Hepatocyte (in vitro differentiated cells): ENCODE measurements at places on chromosomes 13 and 19. TPM values are rescaled to one million over a fixed set of nuclear protein-coding genes. Genes with fewer than 3 reads are reported as not detected.

CEACAM4 gene
- polyA plus RNA-seq, result not detected in 2 replicates

- DNase-seq, result no peak
Measured at GRCh38 chr19:42226886-42227285, 6.8 kb downstream of the ZNF526 start.

INSL3 gene
- polyA plus RNA-seq, result 0.21 and 0.35 TPM in 2 replicates

- DNase-seq, result no peak
Measured at GRCh38 chr19:51511353-51511752, 9.8 kb upstream of the SIGLEC12 start.

LYL1 gene
- polyA plus RNA-seq, result 1.0 and 1.4 TPM in 2 replicates

KCNRG gene
- polyA plus RNA-seq, result 0.24 and 0.57 TPM in 2 replicates

DNA sequence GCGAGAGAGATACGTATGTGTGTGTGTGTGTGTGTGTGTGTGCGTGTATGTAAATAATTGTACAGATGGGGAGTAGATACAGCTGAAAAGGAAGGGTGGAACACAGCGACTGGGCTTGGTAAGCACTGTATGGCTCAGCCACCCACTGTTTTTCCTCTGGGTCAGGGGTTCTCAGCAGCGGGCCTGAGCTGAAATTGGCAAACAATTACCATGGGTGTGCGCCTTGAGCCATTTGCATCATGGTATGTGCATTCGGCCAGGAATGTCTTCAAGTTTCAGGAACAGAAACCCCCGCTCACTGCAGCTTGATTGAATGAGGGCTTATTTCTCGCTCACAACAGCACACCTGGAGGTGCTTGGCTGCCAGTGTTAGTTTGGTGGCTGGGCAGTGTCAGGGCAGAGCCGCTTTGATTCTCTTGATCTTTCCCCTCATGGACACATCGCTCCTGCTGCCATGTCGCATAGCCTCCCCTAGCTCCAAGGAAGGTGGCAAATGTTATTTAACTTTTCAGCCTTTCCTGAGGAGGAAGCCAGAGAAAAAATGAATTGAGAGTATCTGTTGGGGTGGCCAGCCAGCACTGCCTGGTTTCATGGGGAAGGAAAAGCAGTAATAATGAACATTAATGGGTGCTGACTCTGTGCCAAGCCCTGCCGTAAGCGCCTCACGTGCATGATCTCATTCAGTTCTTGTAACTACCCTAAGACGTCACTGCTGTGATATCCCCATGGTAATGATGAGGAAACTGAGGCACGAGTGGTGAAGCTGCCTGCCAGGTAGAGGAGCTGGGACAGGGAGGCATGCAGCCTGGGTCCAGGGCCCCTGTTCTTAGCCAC is 126.9 kb downstream of the SIPA1L3 start:
- DNase-seq, result no peak

CHST8 gene
- polyA plus RNA-seq, result 0.40 and 0.89 TPM in 2 replicates

GRCh38 chr19:10712754-10713153 is 5.1 kb upstream of the DNM2 start:
- no peak for DNase-seq

- peak; percentile 62 for DNase-seq
Measured at GRCh38 chr19:3359919-3360420, 6.4 kb upstream of the NFIC start.

DNA sequence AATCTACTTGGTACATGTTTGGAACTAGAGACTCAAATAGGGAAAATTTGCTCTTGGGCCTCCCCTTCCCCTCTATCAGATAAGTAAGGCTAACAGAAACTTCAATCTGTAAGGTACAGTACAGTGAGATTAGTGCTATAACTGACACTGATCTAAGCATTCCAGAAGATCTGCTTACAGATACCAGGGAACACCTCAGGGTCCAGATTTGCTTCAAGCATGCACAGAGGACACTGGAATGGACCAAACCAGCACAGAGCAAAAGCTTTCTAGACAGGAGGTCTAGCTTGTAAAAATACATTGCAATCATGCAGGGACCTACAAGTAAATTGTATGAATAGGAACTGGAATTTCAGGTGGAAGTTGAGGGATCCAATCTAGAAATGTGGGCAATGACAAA is 16.4 kb downstream of the DIAPH3 start:
- no peak for DNase-seq

DNA sequence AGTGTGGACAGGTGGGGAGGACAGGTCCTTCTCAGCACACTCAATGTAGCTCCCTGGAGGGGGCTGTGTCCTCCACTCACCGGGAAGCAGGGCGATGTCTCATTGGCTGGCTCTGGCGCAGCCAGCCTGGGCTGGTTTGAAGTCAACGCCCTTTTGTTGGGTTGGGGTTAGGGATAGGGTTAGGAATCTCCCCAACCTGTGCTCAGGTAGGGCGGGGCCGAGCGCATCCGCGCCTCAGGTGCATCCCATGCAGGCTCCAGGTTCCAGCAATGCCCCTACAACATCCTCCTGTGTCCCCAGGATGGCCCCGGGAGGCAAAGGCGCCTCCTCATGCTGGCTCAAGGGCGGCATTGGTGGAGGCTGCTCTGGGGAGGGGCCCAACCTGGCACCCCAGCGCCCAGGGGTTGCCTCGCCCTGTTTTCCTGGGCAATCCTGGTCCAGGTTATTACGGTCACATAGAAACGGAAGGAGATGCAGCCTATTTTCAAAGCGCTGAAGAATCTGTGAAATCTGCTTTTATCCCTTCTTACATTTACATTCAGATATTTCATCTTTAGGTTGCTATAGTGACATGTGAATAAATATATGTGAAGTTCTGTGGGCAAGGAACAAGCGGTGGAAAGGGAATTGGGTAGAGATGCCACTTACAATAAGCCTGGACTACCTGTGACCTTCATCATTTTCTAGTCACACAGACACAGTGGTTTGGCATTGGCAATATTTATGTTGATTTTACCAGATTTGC is 74.3 kb downstream of the TM9SF2 start:
- no peak for DNase-seq

DNA sequence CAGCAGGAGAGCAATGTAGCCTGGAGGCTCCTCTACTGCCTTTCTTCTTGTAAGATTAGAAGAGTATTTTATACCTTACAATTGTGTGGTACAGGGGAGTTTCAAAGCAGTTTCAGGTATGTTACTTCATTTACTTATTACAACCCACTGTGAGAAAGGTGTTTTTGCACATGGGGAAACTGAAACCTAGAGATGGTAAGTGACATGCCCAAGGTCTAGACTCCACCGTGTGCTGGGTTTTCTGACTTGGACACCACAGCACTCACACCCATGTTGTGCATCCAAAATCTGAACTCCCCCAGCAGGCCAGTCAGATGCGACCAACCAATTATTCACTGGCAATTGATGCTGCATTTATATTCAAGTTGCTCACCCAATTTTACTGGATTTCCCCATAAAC is 22.8 kb downstream of the ERICH6B start:
- no peak for DNase-seq

ZSCAN4 gene
- polyA plus RNA-seq, result not detected in 2 replicates

RNF126 gene
- 84.7 and 89.6 TPM in 2 replicates for polyA plus RNA-seq

DNA sequence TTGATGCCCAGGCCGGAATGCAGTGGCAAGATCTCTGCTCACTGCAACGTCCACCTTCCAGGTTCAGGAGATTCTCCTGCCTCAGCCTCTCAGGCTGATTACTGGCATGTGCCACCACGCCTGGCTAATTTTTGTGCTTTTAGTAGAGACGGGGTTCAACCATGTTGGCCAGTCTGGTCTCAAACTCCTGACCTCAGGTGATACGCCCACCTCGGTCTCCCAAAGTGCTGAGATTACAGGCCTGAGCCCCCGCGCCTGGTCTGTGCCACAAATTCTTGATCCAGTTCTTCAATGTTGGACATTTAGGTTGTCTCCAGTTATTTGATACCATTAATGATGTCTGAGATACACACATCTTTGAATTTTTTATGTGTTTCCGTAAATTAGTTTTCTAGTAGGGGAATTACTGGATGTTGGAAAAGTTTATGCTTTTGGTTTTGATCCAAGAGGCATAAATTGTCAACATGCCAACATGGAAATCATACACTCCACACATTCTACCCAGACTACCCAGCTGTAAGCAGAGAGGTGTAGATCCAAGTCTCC is 525 bp upstream of the COG3 start:
- no peak for DNase-seq

GRCh38 chr19:29436591-29437103 is 89.1 kb upstream of the VSTM2B start:
- no peak for DNase-seq

NKG7 gene
- polyA plus RNA-seq, result 0.44 TPM in 1 of 2 replicates, not detected in the other

FFAR3 gene
- 2.4 TPM in 1 of 2 replicates, not detected in the other for polyA plus RNA-seq

CEACAM7 gene
- not detected in 2 replicates for polyA plus RNA-seq

KL gene
- polyA plus RNA-seq, result 0.12 and 1.4 TPM in 2 replicates

- no peak for DNase-seq
Measured at GRCh38 chr19:8413629-8413995, 507 bp downstream of the MARCHF2 start.

- DNase-seq, result no peak
Measured at GRCh38 chr13:51396352-51396751, 56.5 kb downstream of the INTS6 start.

DNA sequence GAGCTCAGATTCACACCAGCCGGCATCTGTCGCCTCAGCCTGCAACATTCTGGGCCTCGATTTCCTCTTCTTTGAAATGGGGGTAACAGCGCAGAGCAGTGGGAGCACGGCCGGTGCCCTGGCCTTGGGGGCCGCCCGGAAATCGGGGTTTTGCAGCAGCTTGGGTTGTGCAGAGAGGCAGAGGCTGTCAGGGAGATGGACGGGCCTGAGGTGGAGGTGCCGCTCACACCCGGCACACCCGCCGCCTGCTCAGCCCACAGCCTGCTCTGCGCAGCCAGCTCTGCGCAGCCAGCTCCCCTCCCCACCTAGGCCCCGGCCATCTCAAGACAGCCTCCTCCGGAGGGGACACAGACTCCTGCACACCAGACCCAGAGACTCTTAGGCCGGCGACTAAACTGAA is 10.6 kb downstream of the KLF2 start:
- DNase-seq, result no peak

- no peak for DNase-seq
Measured at GRCh38 chr13:91174886-91175501, 172.5 kb upstream of the MIR17HG start.

B9D2 gene
- 9.6 and 13.2 TPM in 2 replicates for polyA plus RNA-seq

DNA sequence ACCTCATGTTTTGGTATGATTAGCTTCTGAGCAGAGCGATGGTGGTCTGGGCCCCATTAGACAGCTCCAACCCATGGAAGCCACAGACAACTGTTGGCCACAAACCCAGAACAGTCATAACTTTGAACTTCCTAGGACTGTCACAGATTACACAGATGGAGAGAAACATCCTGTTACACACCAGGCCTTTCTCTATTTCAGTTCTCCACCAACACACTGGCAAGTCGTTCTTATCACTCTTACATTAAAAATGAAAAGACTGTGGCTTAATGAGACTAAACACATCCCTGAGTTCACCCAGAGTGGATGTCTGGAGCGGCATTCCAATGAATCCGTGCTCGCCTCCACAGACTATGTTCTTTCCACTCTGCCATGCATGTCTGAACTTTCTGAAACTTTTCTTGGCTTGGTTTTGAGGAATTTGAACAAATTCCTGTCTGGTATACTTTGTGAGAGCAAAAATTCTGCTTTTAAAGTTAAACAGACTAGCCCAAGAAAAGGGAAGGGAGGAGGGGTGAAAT is 109.1 kb downstream of the NALCN start:
- peak; percentile 22 for DNase-seq

GRCh38 chr19:1094655-1094977 is 559 bp downstream of the POLR2E start:
- no peak for DNase-seq

GRCh38 chr19:5470264-5470671 is 15.1 kb downstream of the ZNRF4 start:
- peak; percentile 57 for DNase-seq

DNA sequence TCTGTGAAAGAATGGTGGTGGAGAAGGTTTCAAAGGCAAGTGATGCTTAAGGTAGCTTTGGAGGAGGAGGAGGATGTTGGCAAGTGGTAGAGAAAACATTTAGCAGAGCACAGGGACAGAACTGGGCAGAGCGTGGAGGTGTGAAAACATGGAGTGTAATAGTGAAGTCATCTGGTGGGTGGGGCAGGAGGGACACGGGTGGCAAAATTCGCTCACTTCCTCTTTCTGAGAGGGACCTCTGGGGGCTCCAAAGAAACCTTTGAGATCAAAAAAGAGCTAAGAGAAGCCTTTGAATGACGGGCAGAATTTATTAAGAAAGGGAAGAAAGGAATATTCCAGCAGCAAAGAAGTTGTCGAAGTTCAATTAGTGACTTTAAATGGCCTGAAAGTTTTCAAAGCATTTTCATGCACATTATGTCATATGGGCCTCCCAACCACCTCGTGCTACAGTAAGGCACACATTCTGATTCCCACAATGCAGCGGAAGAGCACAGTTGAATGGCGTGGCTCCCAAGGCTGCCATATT is 82.8 kb downstream of the STARD13 start:
- no peak for DNase-seq

KASH5 gene
- polyA plus RNA-seq, result not detected in 2 replicates

DNA sequence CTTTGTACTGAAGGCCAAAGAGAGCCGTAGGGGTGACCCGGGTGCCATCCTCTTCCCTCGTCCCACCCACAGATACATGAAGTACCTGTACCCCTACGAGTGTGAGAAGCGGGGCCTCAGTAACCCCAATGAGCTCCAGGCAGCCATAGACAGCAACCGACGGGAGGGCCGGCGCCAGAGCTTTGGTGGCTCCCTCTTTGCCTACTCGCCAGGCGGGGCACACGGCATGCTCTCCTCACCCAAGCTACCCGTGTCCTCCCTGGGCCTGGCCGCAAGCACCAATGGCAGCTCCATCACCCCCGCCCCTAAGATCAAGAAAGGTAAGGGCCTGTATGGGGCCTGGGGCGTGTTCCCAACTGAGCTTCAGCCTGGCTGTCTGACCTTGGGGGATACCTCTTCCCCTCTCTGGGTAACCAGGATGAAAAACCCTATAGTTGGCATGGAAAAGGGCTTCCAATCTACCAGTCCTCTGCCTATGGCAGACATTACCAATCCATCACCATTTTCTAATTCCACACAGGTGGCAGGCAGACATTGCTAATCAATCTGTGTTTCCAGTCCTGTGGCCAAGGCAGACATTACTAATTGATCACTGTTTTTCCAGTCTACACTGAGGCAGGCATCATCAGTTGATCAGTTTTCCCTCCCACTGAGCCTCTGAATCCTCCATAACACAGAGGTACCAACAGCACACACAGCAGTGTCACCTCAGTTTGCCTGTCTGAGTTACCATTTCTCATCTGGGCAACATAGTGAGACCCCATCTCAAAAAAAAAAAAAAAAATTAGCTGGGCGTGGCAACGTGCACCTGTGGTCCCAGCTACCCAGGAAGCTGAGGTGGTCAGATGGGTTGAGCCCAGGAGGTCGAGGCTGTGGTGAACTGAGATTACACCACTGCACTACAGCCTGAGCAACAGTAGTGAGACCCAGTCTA is 19.1 kb upstream of the WDR18 start:
- DNase-seq, result peak; percentile 14

- DNase-seq, result no peak
Measured at GRCh38 chr13:74839656-74840055, 642.3 kb downstream of the TBC1D4 start.

- DNase-seq, result no peak
Measured at GRCh38 chr19:33493401-33494275, 28.0 kb downstream of the PEPD start.

GRCh38 chr19:19652482-19653295 is 9.2 kb upstream of the GMIP start:
- peak; percentile 4 for DNase-seq

MRPL57 gene
- polyA plus RNA-seq, result 54.1 and 57.1 TPM in 2 replicates

- peak; percentile 56 for DNase-seq
Measured at GRCh38 chr19:55372316-55373081, 2.2 kb upstream of the IL11 start.

ZBTB32 gene
- polyA plus RNA-seq, result 0.11 and 0.80 TPM in 2 replicates
